ENCODE measurements at places on chromosomes 7 and 10. TPM values are rescaled to one million over a fixed set of nuclear protein-coding genes. Genes with fewer than 3 reads are reported as not detected.
A peak's percentile ranks its signal among the peaks of the same experiment; 100 is the strongest.

OR2A5 gene
- total RNA-seq, result not detected

C7orf57 gene
- 0.10 TPM for total RNA-seq

PRR15 gene
- not detected for total RNA-seq

SERPINE1 gene
- 0.27 TPM for total RNA-seq

GPR22 gene
- total RNA-seq, result not detected

CTNNA3 gene
- total RNA-seq, result 0.58 TPM

KIF11 gene
- 105 TPM for total RNA-seq

DNA sequence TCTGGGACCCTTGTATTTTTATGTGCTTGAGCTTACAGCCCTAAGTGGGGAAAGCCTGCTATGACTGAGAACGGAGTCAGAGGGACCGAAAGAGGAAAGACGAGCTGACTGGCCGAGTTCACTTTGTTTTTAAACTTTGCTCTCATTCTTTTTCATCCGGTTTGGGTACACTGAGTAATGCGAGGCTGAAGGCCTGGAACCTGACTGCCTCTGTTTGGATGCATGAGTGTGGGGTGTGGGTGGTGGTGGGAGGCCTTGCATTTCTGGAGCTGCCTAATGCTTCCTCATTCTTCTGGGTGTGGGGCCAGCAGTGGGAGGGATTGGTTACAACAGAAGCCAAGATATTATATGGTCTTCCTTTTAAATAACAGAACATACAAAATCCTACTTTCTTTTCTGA lies 155.5 kb downstream of the BUB3 start:
- H3K36me3 ChIP-seq, result no peaks in the 10 kb centered on the region
- no peak for DNase-seq
- H3K27me3 ChIP-seq, result no peaks in the 10 kb centered on the region
- no peak overlapping the region for H3K4me3 ChIP-seq
- H3K4me1 ChIP-seq, result no peaks in the 10 kb centered on the region

GRCh38 chr7:23523486-23524075 lies 8.2 kb downstream of the TRA2A start:
- DNase-seq, result no peak
- H3K36me3 ChIP-seq, result peaks cover 30% of the 10 kb centered on the region
- peaks cover 57% of the 10 kb centered on the region for H3K4me1 ChIP-seq
- no peak overlapping the region for H3K4me3 ChIP-seq
- H3K27me3 ChIP-seq, result no peaks in the 10 kb centered on the region

DNA sequence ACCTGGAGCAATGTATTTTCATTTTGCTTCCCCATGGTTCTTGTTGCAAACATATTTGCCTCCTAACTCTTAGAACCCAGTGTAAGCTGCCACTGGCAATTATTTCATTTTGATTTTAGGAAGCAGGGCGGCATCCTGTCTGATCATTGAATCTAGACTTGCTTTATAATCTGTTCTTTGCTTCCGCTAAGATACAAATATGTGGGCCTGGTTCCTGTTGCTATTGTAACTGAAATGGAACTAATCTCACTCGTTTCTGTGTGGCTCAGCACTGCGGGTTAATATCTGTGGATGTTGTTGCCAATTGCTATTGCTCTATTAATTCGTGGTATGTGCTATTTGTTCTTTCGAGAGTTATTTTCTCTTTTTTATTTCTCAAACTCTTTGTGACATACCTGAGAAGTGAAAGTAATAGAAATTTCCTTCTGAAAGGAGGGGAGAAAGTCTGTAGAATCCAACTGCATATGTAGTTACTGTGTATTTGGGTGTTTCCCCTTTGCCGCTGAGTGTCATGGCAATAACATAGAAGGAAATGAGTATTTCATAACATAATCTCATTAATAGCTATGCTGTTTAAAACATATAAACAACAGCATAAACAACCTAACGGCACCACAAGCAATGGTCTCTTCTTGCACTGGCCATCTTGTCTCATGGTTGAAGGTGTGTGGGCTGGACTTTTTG lies 62.4 kb downstream of the FZD1 start:
- H3K4me3 ChIP-seq, result no peak overlapping the region
- no peak overlapping the region for H3K27ac ChIP-seq
- no peaks in the 10 kb centered on the region for H3K4me1 ChIP-seq
- no peaks in the 10 kb centered on the region for H3K36me3 ChIP-seq
- H3K27me3 ChIP-seq, result no peaks in the 10 kb centered on the region

- H3K4me1 ChIP-seq, result no peaks in the 10 kb centered on the region
- no peaks in the 10 kb centered on the region for H3K27me3 ChIP-seq
- DNase-seq, result no peak
- H3K27ac ChIP-seq, result no peak overlapping the region
- H3K4me3 ChIP-seq, result no peak overlapping the region
These were observed 36.1 kb downstream of the AVL9 start for GRCh38 chr7:32531402-32531801.

DNA sequence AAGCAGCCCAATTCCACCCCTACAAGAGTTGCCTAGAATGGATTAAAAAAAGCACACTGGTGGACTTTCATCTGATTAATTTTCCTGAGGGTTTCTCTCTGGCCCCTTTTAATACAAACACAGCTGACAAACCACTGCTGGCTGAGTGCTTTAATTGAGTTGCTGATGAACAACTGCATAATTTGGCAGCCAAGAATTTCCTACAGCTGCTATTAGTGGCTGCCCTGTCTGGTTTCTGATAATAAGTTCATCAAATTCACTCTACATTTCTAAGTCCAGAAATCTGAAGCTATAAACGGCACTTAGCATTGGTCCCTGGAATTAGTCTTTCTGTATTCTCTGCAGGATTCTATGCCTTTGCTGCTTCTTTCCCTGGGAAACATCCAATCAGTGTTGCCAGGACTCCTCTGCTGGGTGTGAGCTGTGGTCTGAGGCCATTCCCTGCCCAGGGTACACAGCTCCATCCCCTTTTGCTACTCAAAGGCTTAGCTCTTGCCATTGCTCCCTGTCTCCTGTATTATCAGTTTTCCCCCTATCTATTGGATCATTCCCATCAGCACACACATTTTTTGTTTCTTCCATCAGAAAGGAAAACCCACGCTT lies 110.6 kb downstream of the LSM5 start:
- no peaks in the 10 kb centered on the region for H3K27me3 ChIP-seq
- DNase-seq, result no peak
- no peak overlapping the region for H3K4me3 ChIP-seq
- no peak overlapping the region for H3K27ac ChIP-seq
- H3K36me3 ChIP-seq, result no peaks in the 10 kb centered on the region
- H3K4me1 ChIP-seq, result no peaks in the 10 kb centered on the region

DNA sequence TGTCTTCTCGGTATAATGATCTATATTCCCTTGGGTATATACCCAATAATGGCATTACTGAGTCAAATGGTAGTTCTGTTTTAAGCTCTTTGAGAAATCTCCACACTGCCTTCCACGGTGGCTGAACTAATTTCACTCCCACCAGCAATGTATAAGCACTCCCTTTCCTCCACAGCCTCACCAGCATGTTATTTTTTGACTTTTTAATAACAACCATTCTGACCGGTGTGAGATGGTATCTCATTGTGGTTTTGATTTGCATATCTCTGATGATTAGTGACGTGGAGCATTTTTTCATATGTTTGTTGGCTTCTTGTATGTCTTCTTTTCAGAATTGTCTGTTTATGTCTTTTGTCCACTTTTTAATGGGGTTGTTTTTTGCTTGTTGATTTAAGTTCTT lies 33.6 kb downstream of the KIAA1217 start:
- DNase-seq, result no peak
- no peak overlapping the region for H3K27ac ChIP-seq
- no peak overlapping the region for H3K4me3 ChIP-seq
- H3K27me3 ChIP-seq, result peaks cover 14% of the 10 kb centered on the region
- no peaks in the 10 kb centered on the region for H3K4me1 ChIP-seq
- no peaks in the 10 kb centered on the region for H3K36me3 ChIP-seq

DNA sequence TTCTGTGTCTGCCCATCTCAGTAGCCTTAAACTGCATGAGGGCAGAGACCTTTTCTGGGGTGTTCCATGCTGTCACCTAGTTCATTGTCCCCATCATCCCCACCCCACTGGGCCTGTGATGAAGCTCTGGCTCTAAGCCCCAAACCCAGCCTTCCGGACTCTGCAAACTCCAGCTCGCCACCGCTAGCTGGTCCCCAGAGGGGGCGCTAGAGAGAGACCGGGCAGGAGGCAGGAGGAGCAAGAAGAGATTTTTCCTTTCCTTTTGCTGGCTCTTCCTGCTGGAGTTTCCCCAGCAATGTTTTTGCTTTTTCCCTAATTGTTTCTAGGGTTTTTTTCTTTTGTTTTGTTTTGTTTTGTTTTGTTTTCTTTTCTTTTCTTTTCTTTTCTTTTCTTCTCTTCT lies 234.4 kb downstream of the TEX36 start:
- DNase-seq, result no peak
- no peaks in the 10 kb centered on the region for H3K4me1 ChIP-seq
- H3K27me3 ChIP-seq, result no peaks in the 10 kb centered on the region
- no peak overlapping the region for H3K4me3 ChIP-seq
- H3K27ac ChIP-seq, result no peak overlapping the region

- no peaks in the 10 kb centered on the region for H3K27me3 ChIP-seq
- peak; percentile 64 for DNase-seq
- H3K27ac ChIP-seq, result no peak overlapping the region
- H3K36me3 ChIP-seq, result peaks cover 4% of the 10 kb centered on the region
- H3K4me3 ChIP-seq, result no peak overlapping the region
These were observed 3.6 kb downstream of the ZSCAN21 start for GRCh38 chr7:100053215-100053614.

DNA sequence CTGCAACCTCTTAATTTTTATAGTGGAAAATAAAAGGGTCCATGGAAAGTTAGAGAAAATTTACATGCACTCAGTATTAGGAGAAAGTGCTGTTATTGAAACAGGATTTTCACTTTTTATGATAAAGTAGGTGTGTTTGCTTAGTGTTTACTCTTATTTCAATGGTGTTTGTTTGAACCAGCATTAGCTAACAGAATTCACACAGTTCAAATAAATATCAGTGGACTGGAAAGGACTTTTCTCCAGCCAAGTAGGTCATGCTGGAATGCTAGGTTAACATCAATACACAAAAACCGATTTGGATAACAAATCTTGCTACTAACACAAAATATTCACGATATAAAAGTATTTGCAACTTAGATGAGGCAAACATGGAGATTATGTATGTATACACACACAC lies 49.4 kb upstream of the BET1 start:
- H3K36me3 ChIP-seq, result no peaks in the 10 kb centered on the region
- no peak for DNase-seq
- H3K27ac ChIP-seq, result no peak overlapping the region

- no peaks in the 10 kb centered on the region for H3K27me3 ChIP-seq
- no peak for DNase-seq
- H3K36me3 ChIP-seq, result no peaks in the 10 kb centered on the region
- H3K4me3 ChIP-seq, result no peak overlapping the region
- no peak overlapping the region for H3K27ac ChIP-seq
These were observed 44.8 kb downstream of the MYOF start for GRCh38 chr10:93437086-93437945.

DNA sequence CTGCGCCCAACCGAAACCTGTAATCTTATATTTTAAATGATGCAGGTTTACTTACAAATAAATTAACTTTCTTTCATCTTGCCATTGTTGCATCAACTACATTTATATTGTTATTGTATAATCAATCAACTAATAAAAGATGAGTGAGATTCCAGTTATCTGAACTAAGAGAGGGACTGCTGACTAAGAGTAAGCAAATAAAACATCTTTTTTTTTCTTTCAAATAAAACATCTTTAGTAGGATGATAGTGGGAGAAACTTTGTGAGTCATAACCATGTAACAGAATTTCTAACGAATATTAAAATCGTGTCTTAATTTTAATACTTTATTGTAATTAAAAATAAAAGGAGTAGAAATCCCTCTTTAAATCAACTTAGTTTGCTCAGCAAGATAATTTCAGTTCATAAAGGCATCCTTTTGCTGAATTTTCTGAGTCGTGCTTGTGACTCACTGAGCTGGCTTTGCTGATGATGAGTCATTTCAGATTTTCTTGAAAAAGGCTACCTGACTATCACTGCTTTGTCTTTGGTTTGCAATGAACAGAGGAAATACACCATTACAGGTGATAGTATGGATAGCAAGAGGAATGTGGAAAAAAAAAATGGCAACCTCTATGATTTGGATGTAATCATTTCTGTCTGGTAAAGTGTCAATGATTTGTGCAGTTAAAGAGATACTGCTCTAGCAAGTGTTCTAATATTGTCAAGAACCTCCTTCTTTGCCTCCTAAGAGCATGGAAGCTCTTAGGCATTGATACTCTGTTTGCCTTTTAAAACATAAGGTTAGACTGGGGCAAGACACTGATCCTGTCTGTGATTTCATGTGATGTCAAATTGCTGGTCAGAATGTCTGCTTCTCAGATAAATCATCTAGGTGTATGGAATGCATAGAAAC lies 119.5 kb downstream of the GPR158 start:
- H3K36me3 ChIP-seq, result no peaks in the 10 kb centered on the region
- no peak overlapping the region for H3K4me3 ChIP-seq
- DNase-seq, result no peak
- H3K4me1 ChIP-seq, result no peaks in the 10 kb centered on the region
- H3K27me3 ChIP-seq, result no peaks in the 10 kb centered on the region

- no peak for DNase-seq
- no peak overlapping the region for H3K4me3 ChIP-seq
- no peak overlapping the region for H3K27ac ChIP-seq
These were observed 47.8 kb upstream of the GDF10 start for GRCh38 chr10:47252093-47252780.

DNA sequence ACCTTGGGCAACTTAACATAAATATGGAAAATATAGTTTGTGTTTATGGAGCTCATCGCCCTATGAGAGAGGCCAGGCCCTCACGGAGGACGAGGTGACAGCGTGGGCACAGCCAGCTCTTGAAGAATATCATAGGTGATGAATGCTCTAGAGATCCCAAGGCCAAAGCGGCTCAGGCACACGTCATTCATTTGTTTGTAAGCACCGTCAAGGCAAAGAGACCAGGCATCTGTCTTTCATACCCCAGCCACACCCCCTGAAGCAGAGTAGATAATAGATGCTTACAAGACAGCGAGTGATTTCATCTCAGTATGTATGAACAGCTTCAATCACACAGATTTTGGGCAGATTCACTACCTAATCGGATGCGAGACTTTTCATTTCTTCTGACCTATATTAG lies 242.1 kb upstream of the C7orf33 start:
- H3K4me1 ChIP-seq, result no peaks in the 10 kb centered on the region
- no peak overlapping the region for H3K4me3 ChIP-seq
- H3K36me3 ChIP-seq, result no peaks in the 10 kb centered on the region
- DNase-seq, result no peak
- H3K27ac ChIP-seq, result no peak overlapping the region

- H3K36me3 ChIP-seq, result peaks cover 67% of the 10 kb centered on the region
- no peak for DNase-seq
- H3K4me1 ChIP-seq, result peaks cover 2% of the 10 kb centered on the region
- H3K27ac ChIP-seq, result no peak overlapping the region
- no peak overlapping the region for H3K4me3 ChIP-seq
These were observed 20.6 kb downstream of the SEPHS1 start for GRCh38 chr10:13327534-13327933.
